Activated CD4-positive, alpha-beta memory T cell treated with anti-CD3 and anti-CD28 coated beads, Interleukin-2, amount 10 ng/mL, durations not matched to agents 7 days and 5 days (primary cell): ENCODE measurements at places on chromosomes 2 and 18. TPM values are rescaled to one million over a fixed set of nuclear protein-coding genes. Genes with fewer than 3 reads are reported as not detected.

GRCh38 chr2:85753035-85753524 is 711 bp upstream of the ATOH8 start:
- DNase-seq = no peak
- H3K4me1 ChIP-seq = peaks cover 20% of the 10 kb centered on the region
- H3K27me3 ChIP-seq = peaks cover 80% of the 10 kb centered on the region
- peak overlapping the region; percentile 71 for H3K4me3 ChIP-seq
- no peak overlapping the region for H3K27ac ChIP-seq

DNA sequence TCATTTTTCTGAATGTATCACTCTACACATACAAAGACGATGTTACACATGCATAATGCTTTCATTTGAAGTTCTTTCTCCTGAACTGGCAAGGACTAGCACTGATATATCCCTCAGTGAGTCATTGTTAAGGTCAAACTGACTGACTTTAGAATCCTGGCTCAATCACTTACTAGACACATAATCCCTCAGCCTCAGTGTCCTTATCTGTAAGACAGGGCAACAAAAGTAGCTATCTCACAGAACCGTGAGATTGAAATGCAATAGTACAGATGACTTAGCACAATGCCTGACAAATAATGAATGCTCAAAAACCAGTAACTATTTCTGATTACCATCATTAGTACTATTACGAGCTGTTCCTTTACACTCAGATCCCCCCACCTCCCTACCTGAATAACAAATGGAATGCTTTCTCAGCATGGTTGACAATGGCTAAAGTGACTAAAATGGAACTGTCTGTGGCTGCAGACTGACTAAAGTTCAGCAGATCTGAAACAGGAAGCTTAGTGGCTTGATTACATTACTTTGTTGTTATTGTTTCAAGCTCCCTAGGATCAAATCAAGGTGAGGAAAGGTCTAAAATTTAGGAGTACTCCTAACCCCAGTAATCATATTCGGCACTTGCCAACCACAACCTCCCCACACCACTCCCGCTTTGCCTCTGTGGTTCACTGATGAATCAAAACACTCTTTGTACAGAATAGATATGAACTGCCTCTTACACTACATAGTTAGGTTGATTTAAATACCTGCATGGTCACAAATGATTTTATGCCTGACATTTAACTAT is 35.8 kb upstream of the CACNB4 start:
- H3K4me3 ChIP-seq = no peak overlapping the region
- H3K4me1 ChIP-seq = peaks cover 12% of the 10 kb centered on the region
- H3K27me3 ChIP-seq = no peaks in the 10 kb centered on the region
- DNase-seq = peak; percentile 51
- H3K36me3 ChIP-seq = peaks cover 14% of the 10 kb centered on the region

DNA sequence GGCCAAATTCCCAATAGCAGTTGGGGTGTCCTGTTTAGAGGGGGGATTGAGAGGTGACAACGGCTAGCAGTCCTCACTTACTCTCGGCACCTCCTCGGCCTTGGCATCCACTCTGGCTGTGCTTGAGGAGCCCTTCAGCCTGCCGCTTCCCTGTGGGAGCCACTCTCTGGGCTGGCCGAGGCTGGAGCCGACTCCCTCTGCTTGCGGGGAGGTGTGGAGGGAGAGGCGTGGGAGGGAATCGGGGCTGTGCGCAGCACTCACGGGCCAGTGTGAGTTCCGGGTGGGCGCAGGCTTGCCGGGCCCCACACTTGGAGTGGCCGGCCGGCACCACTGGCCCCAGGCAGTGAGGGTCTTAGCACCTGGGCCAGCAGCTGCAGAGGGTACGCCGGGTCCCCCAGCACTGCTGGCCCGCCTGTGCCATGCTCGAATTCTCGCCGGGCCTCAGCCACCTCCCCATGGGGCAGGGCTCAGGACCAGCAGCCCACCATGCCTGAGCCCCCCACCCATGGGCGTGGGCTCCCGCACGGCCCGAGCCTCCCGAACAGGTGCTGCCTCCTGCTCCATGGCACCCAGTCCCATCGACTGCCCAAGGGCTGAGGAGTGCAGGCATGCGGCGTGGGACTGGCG is 705.9 kb upstream of the ZNF804A start:
- H3K4me3 ChIP-seq = no peak overlapping the region
- H3K36me3 ChIP-seq = no peaks in the 10 kb centered on the region
- H3K27me3 ChIP-seq = no peaks in the 10 kb centered on the region
- no peak for DNase-seq
- no peak overlapping the region for H3K27ac ChIP-seq

- no peaks in the 10 kb centered on the region for H3K36me3 ChIP-seq
- no peak overlapping the region for H3K4me3 ChIP-seq
- H3K4me1 ChIP-seq = no peaks in the 10 kb centered on the region
- H3K27me3 ChIP-seq = no peaks in the 10 kb centered on the region
Measured at GRCh38 chr2:150162241-150162942, 325.1 kb downstream of the RND3 start.

DNA sequence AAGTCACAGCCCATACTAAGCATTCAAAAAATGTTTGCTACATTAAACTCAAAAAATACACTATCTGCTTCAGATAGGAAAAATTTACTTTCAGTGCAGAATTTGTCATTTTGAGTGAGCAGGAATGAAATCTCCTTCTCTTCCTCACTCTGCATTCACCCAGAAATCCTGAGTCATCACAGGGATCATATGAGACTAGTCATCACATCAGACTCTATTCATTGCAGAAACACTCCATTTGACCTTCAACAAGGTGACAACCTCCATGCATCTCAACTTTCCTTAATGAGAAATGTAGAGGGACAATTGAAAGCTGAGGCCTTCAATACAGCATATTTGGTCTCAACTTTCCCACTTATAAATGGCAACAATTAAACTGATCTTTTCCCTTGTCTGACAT is 130.4 kb upstream of the CYP26B1 start:
- no peak overlapping the region for H3K4me3 ChIP-seq
- no peak for DNase-seq
- no peaks in the 10 kb centered on the region for H3K27me3 ChIP-seq
- no peak overlapping the region for H3K27ac ChIP-seq

DNA sequence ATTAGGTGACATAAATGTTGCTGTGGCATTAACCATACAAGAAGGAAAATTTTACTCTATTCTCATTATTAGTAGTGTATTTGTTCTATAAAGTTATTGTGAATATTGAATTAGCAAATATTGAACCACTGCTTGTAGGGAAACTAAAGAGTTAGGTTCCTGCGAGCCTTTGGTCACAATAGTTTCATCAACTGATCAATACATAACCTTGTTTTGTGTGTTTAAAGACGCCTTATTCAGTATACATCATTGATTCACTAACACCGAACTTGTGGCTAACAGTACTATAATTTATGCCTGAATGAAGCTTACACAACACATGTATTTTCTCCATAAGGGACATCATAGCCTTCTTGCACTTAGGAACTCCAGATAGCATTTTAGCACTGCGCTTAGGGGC is 36.9 kb downstream of the VPS54 start:
- DNase-seq = no peak
- no peak overlapping the region for H3K4me3 ChIP-seq
- H3K27me3 ChIP-seq = no peaks in the 10 kb centered on the region
- no peak overlapping the region for H3K27ac ChIP-seq
- peaks cover 35% of the 10 kb centered on the region for H3K36me3 ChIP-seq
- peaks cover 35% of the 10 kb centered on the region for H3K4me1 ChIP-seq

GRCh38 chr18:12791610-12792009 is 88.8 kb downstream of the PSMG2 start:
- no peak overlapping the region for H3K27ac ChIP-seq
- H3K4me3 ChIP-seq = no peak overlapping the region
- peaks cover 28% of the 10 kb centered on the region for H3K36me3 ChIP-seq
- DNase-seq = no peak

GRCh38 chr2:74843433-74843832 is 9.5 kb downstream of the HK2 start:
- H3K4me1 ChIP-seq = peaks cover 90% of the 10 kb centered on the region
- peak overlapping the region; percentile 89 for H3K27ac ChIP-seq
- H3K36me3 ChIP-seq = peaks cover 15% of the 10 kb centered on the region
- no peaks in the 10 kb centered on the region for H3K27me3 ChIP-seq
- DNase-seq = no peak
- peak overlapping the region; percentile 65 for H3K4me3 ChIP-seq

GRCh38 chr2:231130336-231131056 is 5.7 kb upstream of the HTR2B start:
- no peak for DNase-seq
- H3K4me1 ChIP-seq = peaks cover 2% of the 10 kb centered on the region
- H3K27ac ChIP-seq = no peak overlapping the region
- no peaks in the 10 kb centered on the region for H3K27me3 ChIP-seq

DNA sequence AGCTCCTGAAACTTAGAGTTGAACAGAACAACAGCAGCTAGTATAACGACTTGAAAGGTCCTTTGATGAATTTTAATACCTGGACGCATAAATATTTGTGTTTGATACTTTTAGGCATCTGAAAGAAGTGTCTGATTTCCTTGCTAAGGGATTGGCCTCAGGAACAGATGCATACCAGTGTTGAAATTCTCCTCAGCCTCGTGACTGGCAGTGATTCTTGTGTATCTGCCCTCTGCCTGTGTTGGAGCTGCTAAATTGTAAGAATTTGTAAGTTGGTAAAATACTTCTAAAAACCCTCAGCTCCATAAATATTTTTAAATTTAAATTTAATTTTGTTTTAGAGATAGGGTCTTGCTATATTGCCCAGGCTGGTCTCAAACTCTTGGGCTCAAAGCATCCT is 22.4 kb upstream of the SCYGR1 start:
- no peak for DNase-seq
- H3K4me1 ChIP-seq = peaks cover 19% of the 10 kb centered on the region
- H3K27me3 ChIP-seq = no peaks in the 10 kb centered on the region
- no peaks in the 10 kb centered on the region for H3K36me3 ChIP-seq
- H3K4me3 ChIP-seq = no peak overlapping the region

GRCh38 chr2:55970500-55970899 is 46.9 kb upstream of the EFEMP1 start:
- H3K4me1 ChIP-seq = no peaks in the 10 kb centered on the region
- DNase-seq = no peak
- H3K4me3 ChIP-seq = no peak overlapping the region
- no peaks in the 10 kb centered on the region for H3K36me3 ChIP-seq
- H3K27ac ChIP-seq = no peak overlapping the region

DNA sequence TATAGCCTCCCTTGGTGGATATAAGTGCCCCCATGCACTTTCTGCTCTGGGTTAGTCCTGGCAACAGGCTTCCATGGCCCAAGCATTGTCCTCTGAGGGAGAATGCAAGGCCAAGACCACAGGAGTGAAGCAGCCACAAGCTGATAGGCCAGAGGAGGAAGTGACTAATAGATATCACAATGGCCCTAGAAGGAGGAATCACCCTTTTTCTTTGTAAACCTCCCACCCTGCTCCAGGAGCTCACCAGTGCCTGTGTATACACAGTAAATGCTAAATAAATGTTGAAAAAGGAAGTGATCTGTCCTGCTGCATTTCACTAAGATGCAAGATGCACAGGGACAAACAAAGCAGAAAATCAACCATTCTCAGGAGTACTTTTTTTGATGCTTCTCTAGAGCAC is 49.7 kb upstream of the ABCA12 start:
- DNase-seq = no peak
- H3K4me3 ChIP-seq = no peak overlapping the region

DNA sequence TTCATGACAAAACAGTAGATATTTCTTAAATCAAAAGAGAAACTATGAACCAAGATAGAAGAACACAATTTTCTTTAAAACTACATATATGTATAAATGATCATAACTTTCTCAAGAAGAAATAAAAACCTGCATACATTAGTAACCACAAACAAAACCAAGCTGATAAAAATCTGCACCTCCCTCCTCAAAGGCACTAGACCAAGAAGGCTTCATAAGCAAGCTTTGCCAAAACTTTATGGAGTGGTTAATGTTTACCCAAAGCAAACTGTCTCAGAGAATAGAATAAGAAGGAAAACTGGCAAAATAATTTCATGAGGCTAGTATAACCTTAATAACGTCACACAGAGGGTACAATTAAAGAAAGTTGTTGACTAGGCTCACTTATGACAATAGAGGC is 138.3 kb downstream of the ZBTB7C start:
- H3K4me3 ChIP-seq = no peak overlapping the region
- peaks cover 9% of the 10 kb centered on the region for H3K4me1 ChIP-seq
- H3K27me3 ChIP-seq = peaks cover 37% of the 10 kb centered on the region
- no peak overlapping the region for H3K27ac ChIP-seq
- no peak for DNase-seq

DNA sequence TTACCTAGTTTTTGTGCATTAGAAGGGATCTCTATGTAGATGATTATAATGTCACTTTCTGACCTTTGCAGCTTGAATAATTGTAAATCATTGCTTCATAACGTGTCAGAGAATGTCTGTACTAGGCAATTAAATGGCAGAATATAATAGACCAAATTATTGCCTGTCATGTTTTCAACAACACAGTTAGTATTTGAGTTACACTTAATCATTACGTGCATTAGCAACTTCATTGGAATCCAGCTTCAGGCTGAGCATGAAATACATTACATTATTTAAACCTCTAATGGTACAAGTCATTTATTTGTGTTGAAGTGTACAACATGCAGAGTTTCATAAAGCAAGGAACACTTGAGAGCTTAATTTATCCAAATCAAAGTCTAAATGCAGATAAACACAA is 48.0 kb downstream of the ZNF407 start:
- H3K4me1 ChIP-seq = peaks cover 4% of the 10 kb centered on the region
- H3K4me3 ChIP-seq = no peak overlapping the region
- H3K27me3 ChIP-seq = no peaks in the 10 kb centered on the region
- no peak overlapping the region for H3K27ac ChIP-seq
- no peak for DNase-seq

GRCh38 chr2:2333076-2333475 is 2.0 kb upstream of the MYT1L start:
- no peak overlapping the region for H3K27ac ChIP-seq
- H3K4me3 ChIP-seq = no peak overlapping the region
- H3K36me3 ChIP-seq = no peaks in the 10 kb centered on the region
- DNase-seq = no peak

GRCh38 chr2:28374331-28374730 is 18.3 kb upstream of the FOSL2 start:
- no peak overlapping the region for H3K27ac ChIP-seq
- no peak overlapping the region for H3K4me3 ChIP-seq
- H3K4me1 ChIP-seq = peaks cover 22% of the 10 kb centered on the region
- H3K27me3 ChIP-seq = peaks cover 22% of the 10 kb centered on the region
- no peak for DNase-seq

- H3K27ac ChIP-seq = no peak overlapping the region
- H3K36me3 ChIP-seq = no peaks in the 10 kb centered on the region
- no peaks in the 10 kb centered on the region for H3K4me1 ChIP-seq
- H3K4me3 ChIP-seq = no peak overlapping the region
- no peak for DNase-seq
Measured at GRCh38 chr2:29848566-29849310, 72.6 kb downstream of the ALK start.

Gene TUBA4A
- total RNA-seq = 344 TPM

Gene PXDN
- total RNA-seq = not detected

Gene TLX2
- total RNA-seq = 2.6 TPM

Gene APLF
- 3.6 TPM for total RNA-seq

Gene VWA3B
- total RNA-seq = not detected

Gene C2orf80
- total RNA-seq = not detected

Gene FECH
- total RNA-seq = 14.4 TPM

Gene SPP2
- not detected for total RNA-seq

Gene CPLX4
- not detected for total RNA-seq

Gene DNAJC5G
- not detected for total RNA-seq

Gene PPP4R1
- total RNA-seq = 59.7 TPM

Gene PUM2
- total RNA-seq = 141 TPM

Gene POTEI
- total RNA-seq = not detected

Gene ASB18
- total RNA-seq = not detected

Gene TUBB8B
- not detected for total RNA-seq

Gene FAM168B
- 44.5 TPM for total RNA-seq

Gene TCF4
- total RNA-seq = 0.28 TPM

Gene UGT1A10
- total RNA-seq = not detected
